IMR-90 (cell line): ENCODE measurements at places on chromosomes 7 and 10.

- H3K27me3 ChIP-seq, result no peaks in the 10 kb centered on the region
- peak overlapping the region; percentile 99 for H3K4me3 ChIP-seq
- H3K36me3 ChIP-seq, result peaks cover 23% of the 10 kb centered on the region
- peak overlapping the region; percentile 95 for H3K27ac ChIP-seq
- H3K4me1 ChIP-seq, result peaks cover 39% of the 10 kb centered on the region
- peak; percentile 30 for DNase-seq
Measured at GRCh38 chr7:128831994-128832879, 2.0 kb downstream of the FLNC start.

DNA sequence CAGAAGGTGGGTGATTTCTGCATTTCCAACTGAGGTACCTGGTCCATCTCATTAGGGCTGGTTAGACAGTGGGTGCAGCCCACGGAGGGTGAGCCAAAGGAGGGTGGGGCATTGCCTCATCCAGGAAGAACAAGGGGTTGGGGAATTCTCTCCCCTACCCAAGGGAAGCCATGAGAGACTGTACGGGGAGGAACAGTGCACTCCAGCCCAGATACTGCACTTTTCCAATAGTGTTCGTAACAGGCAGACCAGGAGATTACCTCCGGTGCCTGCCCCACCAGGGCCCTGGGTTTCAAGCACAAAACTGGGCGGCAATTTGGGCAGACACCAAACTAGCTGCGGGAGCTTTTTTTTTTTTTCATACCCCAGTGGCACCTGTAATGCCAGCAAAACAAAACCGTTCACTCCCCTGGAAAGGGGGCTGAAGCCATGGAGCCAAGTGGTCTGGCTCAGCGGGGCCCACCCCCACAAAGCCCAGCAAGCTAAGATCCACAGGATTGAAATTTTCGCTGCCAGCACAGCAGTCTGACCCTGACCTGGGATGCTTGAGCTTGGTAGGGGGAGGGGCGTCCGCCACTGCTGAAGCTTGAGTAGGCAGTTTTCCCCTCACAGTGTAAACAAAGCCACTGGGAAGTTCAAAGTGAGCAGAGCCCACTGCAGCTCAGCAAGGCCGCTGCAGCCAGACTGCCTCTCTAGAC is 31.2 kb downstream of the ARMC10 start:
- no peak overlapping the region for H3K4me3 ChIP-seq
- peaks cover 2% of the 10 kb centered on the region; the same call in 1 of the 2 replicates for H3K36me3 ChIP-seq
- no peaks in the 10 kb centered on the region for H3K27me3 ChIP-seq
- peaks cover 5% of the 10 kb centered on the region; the same call in 1 of the 2 replicates for H3K4me1 ChIP-seq

GRCh38 chr7:145156834-145157233 is 321.0 kb upstream of the TPK1 start:
- no peaks in the 10 kb centered on the region for H3K36me3 ChIP-seq
- no peak overlapping the region for H3K27ac ChIP-seq
- no peaks in the 10 kb centered on the region for H3K27me3 ChIP-seq
- H3K4me1 ChIP-seq, result no peaks in the 10 kb centered on the region
- no peak overlapping the region for H3K4me3 ChIP-seq

GRCh38 chr7:131808736-131809135 is 252.3 kb upstream of the PODXL start:
- H3K36me3 ChIP-seq, result no peaks in the 10 kb centered on the region
- H3K27ac ChIP-seq, result no peak overlapping the region
- H3K27me3 ChIP-seq, result no peaks in the 10 kb centered on the region
- no peak for DNase-seq
- H3K4me1 ChIP-seq, result no peaks in the 10 kb centered on the region
- no peak overlapping the region for H3K4me3 ChIP-seq

GRCh38 chr7:133662830-133663229 is 410.0 kb downstream of the EXOC4 start:
- H3K4me3 ChIP-seq, result no peak overlapping the region
- peaks cover 2% of the 10 kb centered on the region; the same call in 1 of the 2 replicates for H3K4me1 ChIP-seq
- no peaks in the 10 kb centered on the region for H3K36me3 ChIP-seq
- no peak for DNase-seq
- H3K27ac ChIP-seq, result no peak overlapping the region
- no peaks in the 10 kb centered on the region for H3K27me3 ChIP-seq

DNA sequence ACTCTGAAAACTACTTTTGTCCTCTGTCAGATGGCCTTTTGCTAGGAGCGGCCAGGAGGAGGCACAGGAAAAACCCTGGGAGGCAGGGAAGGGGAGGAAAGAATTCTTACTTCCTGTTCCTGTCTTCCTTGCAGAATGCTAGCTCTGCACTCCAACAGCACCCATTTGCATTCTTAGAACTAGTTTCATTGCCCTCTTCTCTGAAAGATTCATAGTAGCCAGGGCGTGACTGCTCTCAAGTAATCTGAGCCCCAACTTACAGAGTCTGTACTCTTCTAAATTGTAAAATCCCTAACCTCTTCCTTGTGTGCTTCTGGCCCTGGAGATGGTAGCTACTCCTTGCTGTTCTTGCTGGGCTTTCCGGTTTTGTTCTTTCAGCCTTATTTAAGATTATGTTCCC is 75.3 kb upstream of the STEAP1 start:
- H3K36me3 ChIP-seq, result no peaks in the 10 kb centered on the region
- H3K27me3 ChIP-seq, result no peaks in the 10 kb centered on the region
- no peaks in the 10 kb centered on the region for H3K4me1 ChIP-seq
- H3K27ac ChIP-seq, result no peak overlapping the region

GRCh38 chr7:45456105-45456504 is 118.1 kb upstream of the ADCY1 start:
- H3K4me3 ChIP-seq, result no peak overlapping the region
- no peak for DNase-seq
- no peaks in the 10 kb centered on the region for H3K4me1 ChIP-seq
- peaks cover 3% of the 10 kb centered on the region; the same call in 1 of the 2 replicates for H3K27me3 ChIP-seq

- no peaks in the 10 kb centered on the region for H3K27me3 ChIP-seq
- H3K27ac ChIP-seq, result no peak overlapping the region
- DNase-seq, result no peak
- H3K4me1 ChIP-seq, result no peaks in the 10 kb centered on the region
- H3K4me3 ChIP-seq, result no peak overlapping the region
- H3K36me3 ChIP-seq, result no peaks in the 10 kb centered on the region
Measured at GRCh38 chr10:124072541-124072940, 20.9 kb downstream of the CHST15 start.

DNA sequence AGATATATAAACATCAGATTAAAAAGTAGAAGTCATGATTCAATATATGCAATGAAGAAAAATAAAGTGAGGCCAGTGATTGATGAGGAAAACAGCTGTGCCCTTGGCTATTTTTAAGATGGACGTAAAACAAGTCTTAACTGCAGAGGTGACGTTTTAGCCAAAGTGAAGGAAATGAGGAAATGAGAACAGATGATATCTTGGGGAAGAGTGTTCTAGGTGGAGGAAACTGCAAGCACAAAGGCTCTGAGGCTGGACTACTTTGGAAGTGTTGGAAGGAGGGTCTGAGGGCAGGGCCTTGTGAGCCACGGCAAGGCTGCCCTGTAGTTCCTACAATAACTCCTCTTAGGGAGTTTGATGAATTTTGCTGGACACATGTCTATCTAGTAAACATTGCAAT is 140.5 kb upstream of the AKR1E2 start:
- H3K27me3 ChIP-seq, result no peaks in the 10 kb centered on the region
- peaks cover 18% of the 10 kb centered on the region; the same call in 1 of the 2 replicates for H3K4me1 ChIP-seq
- H3K27ac ChIP-seq, result no peak overlapping the region
- H3K4me3 ChIP-seq, result no peak overlapping the region

GRCh38 chr7:150838965-150839650 is 13.2 kb upstream of the AOC1 start:
- no peaks in the 10 kb centered on the region; the same call in 1 of the 2 replicates for H3K27me3 ChIP-seq
- DNase-seq, result no peak
- H3K36me3 ChIP-seq, result no peaks in the 10 kb centered on the region
- H3K4me1 ChIP-seq, result no peaks in the 10 kb centered on the region; the same call in 1 of the 2 replicates
- no peak overlapping the region for H3K27ac ChIP-seq
